ENCODE measurements at places on chromosomes 5 and 9.

GRCh38 chr5:56605231-56605630, 210.1 kb upstream of the MAP3K1 start:
- no peak for DNase-seq

- peak; percentile 97 for DNase-seq
Observed at GRCh38 chr9:91150998-91151717, 210.6 kb downstream of the AUH start.

- DNase-seq, result no peak
Observed at GRCh38 chr9:25537808-25538207, 140.4 kb downstream of the TUSC1 start.

DNA sequence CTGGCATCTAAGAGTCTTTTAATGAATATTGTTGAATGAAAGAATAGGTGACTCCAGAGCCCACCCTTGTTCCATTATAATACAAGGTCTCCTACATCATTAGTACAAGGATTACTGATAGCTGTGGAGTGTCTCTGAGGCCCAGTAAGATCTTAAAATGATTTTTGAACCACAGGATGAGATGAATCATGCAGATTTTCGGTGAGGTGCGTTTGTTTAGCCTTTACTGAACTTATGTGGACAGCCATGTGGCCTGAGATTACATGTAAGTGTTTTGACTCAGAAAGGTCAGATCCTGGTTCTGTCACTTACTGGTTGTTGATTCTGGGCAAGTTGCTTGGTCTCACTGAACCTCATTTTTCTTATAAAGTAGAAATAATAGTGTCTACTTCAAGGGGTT, 21.6 kb downstream of the NFX1 start:
- no peak for DNase-seq

DNA sequence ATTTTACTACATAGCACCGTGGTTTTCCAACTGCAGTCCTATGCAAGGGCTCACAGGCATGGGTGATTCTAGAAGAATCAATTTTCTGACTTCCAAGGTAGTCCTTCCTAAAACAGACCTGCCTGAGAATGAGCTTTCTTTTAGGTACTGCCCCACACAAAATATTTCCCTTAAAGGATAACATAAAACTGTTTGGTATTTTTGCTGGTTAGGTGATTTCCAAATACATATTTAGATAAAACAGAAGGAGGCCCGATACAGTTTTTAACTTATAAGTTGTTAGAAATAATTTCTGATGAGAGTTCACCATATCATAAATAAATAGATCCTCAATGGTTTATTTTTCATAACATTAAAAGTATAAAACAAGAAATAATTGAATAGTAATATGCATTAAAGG, 46.4 kb downstream of the COX7C start:
- DNase-seq, result no peak

DNA sequence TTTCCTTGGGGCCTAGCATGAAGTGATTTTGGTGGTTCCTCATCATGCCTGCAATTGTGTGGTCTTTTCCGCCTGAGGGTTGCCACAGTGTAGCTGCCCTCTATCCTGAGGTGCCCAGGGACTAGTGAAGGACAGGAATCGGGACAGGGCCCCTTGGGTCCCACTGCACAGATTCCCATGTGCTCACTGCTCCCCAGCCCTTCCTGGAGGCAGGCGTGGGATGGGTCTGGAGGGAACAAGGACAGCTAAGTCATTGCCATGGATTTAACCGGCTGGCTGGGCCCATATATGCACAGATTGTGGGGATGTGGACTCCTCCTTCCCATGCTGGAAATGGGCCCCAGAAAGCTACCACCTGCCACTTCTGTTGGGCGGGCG, 122.3 kb upstream of the PITX1 start:
- DNase-seq, result no peak

GRCh38 chr5:31630931-31631330, 8.0 kb upstream of the PDZD2 start:
- no peak for DNase-seq

DNA sequence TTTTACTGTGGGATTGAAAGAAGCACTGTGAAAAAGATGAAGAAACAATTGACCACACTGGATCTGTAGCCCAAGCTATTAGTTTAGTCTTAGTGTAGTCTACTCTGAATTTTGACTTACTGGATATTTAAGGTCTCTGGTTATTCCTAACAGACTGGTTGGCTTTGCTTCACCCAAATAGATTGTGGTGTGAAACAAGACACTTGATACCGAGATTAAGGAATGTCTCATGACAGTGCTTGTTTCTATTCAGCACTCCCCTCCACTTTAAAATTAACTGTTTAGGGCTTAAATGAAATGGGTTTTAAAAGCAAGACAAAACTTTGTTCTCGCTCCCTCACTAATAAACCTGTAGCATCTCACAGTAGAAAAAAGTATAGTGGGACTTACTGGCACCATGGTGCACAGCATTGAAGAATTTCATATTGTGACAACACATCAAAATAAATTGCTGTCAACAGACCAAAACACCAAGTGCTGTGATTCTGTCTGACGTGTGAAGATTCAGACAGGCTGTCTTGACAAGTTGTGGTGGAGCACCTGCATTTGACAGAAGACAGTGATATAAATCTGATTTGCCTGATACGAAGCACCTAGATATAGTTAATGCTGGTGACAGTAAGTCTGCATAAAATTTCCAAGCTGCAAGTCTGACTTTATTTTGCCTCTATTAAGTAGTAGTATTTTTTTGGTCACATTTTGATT, 73.1 kb downstream of the PBX3 start:
- DNase-seq, result no peak

DNA sequence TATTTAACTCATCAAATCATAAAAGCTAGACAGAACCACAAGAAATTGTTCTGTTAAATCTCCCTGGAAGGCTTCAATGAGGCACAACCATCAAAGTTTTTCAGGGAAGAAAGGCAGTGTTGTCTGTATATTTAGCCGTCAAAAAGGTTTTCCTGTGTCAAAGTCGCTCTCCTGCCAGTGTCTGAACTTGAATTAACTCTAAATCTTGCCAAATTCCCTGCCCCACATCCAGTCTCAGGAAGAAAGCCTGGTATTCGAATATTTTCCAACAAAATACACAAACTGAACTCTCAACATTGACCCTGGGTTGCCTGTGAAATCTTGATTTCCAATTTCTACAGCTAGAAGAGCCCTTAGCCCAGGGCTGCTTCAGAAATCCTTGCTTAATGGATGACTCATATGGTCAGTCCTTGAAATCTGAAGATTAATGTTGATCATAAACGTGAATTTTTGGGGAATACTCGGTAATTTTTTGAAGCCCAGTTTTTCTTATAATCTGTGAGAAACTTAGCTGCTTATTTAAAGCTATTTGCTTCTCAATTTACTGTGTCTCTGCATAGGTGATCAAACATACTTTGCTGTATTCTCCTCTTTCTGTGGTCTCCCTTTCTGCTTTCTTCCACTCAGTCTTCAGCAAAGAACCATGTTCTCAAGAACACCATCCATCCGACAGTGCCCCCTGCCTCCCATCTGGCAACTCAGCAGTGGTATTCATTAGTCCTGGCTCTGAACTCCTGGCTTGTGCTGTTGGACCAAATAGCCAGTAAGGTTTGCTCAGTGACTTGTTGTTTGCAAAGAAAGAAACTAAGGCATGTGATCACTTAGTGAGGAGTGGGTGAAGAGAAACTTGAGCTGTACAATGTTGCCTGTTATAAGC, 58.9 kb downstream of the NREP start:
- peak; percentile 53 for DNase-seq

GRCh38 chr5:39951070-39951469, 526.3 kb upstream of the DAB2 start:
- no peak for DNase-seq

- no peak for DNase-seq
Observed at GRCh38 chr5:10593531-10594181, 29.8 kb downstream of the ANKRD33B start.

- DNase-seq, result no peak
Observed at GRCh38 chr5:174732036-174733020, 7.9 kb downstream of the MSX2 start.

DNA sequence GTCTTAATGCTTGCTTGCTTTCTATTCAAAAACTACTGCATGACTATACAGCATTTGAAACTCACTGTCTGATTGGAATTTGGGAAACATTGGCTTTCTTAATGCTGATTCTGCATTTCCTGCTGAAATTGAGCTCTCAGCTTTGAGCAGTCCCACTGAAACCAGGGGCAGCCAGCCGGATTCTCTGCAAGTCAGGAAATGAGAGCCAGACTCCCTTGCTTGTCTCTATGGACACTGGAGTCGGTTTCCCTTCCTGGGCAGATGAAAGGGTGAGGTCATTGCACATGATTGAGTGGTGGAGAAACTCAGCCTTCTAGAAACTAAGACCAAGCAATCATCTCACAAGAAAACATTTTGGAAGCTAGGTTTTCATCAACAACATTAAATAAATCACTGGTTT, 119.7 kb upstream of the SPATA31C2 start:
- DNase-seq, result peak; percentile 81

GRCh38 chr5:19902316-19902934, 85.6 kb downstream of the CDH18 start:
- DNase-seq, result no peak

- no peak for DNase-seq
Observed at GRCh38 chr5:173056783-173057061, 570 bp downstream of the CREBRF start.

DNA sequence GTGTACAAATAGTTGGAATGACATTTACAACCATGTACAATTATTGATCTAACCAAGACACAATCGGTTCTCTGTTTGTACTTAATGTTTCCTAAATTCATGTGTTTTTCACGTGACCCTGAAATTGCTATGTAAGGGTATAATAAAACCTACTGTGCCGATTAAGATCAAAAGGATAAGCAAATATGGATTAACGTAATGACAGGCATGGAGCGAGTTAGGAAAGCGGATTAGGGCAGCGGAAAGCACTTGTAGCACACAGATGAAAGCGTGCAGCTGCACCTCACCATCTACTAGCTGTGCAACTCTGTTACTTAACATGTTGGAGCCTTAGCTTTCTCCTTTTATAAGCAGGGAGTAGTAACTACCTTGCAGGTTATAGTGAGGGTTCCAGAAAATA, 38.3 kb upstream of the ZFYVE16 start:
- no peak for DNase-seq

Measured in AG10803 (cell line).